ENCODE measurements at places on chromosomes 1 and 21. TPM values are rescaled to one million over a fixed set of nuclear protein-coding genes. Genes with fewer than 3 reads are reported as not detected.

TMOD4 gene
- not detected for total RNA-seq

WNT3A gene
- total RNA-seq: not detected

LRP8 gene
- total RNA-seq: 59.7 TPM

CASQ1 gene
- not detected for total RNA-seq

ERICH3 gene
- not detected for total RNA-seq

CR1 gene
- not detected for total RNA-seq

ITPKB gene
- 34.2 TPM for total RNA-seq

PEA15 gene
- 75.1 TPM for total RNA-seq

KCTD3 gene
- 48.4 TPM for total RNA-seq

PRAMEF10 gene
- not detected for total RNA-seq

C4BPB gene
- not detected for total RNA-seq

PLA2G5 gene
- total RNA-seq: 0.07 TPM

UTP11 gene
- 55.9 TPM for total RNA-seq

PLA2G2C gene
- not detected for total RNA-seq

ATP13A2 gene
- 51.7 TPM for total RNA-seq

Data from pulmonary artery endothelial cell (primary cell).